ENCODE measurements at places on chromosomes 1 and 21.
A peak's percentile ranks its signal among the peaks of the same experiment; 100 is the strongest.

- DNase-seq: no peak
These were observed 149.9 kb downstream of the MRPL39 start for GRCh38 chr21:25457411-25457810.

DNA sequence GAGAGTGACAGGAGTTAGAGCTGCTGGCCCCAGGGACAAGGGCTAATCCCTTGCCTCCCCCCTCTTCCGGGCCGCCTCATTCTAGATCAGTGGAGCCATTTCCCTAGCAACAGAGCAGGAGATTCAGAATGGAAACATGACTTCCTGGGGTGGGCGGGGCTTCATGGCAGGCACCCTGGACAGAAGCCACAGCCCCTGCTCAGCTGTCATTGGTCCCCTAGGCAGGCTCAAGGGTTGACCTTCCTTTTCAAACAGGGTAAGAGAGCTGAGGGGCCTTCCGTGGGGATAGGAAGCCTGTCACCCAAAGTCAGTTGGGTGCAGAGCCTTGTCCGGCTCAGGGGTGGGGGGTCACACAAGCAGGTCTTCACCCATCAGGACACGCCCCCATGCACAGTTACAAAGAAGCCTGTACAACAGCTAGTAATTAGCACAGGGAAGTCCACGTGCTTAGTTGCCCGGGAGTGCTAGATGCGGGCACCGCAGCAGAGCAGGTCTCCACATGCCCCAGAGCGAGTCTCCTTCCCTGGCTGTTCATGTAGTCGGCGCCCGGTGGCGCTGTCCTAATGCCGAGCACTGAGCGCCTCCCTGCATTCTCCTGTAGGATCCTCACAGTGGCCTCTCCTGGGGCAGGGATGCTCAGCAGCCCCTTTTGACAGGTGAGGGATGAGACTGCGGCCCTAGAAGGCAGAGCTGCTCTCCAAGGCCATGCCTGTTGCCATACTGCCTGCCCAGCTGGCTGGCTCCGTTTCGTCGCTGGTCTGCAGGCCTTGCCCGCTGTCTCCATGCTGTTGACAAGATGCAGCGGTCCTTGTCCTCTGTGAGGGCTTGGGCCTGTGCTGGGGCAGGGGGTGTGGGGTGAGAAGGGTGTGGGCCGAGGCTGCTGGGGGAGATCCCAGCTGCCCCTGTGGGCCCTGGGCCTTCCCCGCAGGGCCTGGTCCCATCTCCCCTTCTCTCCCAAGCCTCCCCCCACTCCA is 5.1 kb downstream of the TMEM201 start:
- DNase-seq: peak; percentile 30

- DNase-seq: no peak
These were observed 34.2 kb downstream of the GJA5 start for GRCh38 chr1:147726168-147726567.

GRCh38 chr1:17207540-17207939 is 2.6 kb downstream of the PADI1 start:
- no peak for DNase-seq

- peak; percentile 7 for DNase-seq
These were observed 47.6 kb upstream of the DMRTB1 start for GRCh38 chr1:53411541-53412152.

DNA sequence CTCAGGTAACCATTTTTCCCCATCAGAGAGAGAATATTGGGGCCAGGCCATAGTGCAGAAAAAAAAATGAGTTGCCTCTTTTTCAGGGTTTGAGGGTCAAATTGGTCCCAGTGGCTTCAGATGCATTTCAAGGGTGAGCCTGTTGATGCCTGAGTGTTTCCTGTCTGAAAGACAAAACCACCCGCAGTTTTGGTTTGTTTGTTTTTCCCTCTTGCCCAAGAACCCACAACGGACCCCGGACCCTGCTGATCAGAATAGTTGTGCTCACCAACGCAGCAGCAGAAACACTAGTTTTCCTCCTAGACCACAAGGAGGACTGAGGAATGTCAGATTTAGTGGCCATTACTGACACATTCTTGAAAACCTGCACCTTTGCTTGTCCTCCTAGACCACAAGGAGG is 1433.1 kb downstream of the PLA2G4A start:
- no peak for DNase-seq

DNA sequence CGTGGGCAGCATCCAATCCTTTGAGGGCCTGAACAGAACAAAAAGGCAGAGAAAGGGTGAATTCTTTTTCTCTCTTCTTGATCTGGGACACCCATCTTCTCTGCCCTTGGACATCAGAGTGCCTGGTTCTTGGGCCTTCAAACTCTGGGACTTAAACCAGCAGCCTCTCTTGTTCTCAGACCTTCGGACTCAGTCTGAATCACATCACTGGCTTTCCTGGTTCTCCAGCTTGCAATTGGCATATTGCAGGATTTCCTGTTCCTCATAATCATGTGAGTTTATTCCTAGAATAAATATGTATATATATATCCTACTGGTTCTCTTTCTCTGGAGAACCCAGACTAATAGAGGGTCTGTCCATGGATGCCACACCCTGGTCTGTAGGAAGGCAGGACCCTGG is 16.3 kb upstream of the TENT5C start:
- no peak for DNase-seq

- DNase-seq: no peak
These were observed 6.4 kb downstream of the MGST3 start for GRCh38 chr1:165637427-165637826.
